ENCODE measurements at places on chromosomes 13 and 19.
A peak's percentile ranks its signal among the peaks of the same experiment; 100 is the strongest.

GRCh38 chr19:45999653-46000121 lies 4.4 kb downstream of the CCDC61 start:
- peak; percentile 64 for DNase-seq

DNA sequence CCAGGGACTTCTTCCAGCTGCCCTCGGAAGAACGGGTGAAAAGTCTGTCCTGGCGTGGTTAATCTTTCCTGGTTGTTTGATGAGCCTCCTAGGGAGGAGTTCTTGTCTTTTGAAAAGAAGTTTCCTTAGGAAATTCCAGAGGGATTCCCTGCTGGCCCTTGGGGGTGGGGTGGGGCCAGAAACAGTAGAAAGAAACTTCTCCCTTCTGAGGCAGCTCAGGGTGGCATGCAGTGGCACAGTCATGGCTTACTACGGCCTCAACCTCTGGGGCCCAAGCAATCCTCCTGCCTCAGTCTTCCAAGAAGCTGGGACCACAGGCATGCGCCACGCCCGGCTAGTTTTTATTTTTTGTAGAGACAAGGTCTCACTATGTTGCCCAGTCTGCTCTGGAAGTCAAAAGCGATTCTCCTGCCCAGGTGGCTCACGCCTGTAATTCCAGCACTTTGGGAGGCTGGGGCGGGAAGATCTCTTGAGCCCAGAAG lies 1.5 kb downstream of the ZNF101 start:
- peak; percentile 26 for DNase-seq

DNA sequence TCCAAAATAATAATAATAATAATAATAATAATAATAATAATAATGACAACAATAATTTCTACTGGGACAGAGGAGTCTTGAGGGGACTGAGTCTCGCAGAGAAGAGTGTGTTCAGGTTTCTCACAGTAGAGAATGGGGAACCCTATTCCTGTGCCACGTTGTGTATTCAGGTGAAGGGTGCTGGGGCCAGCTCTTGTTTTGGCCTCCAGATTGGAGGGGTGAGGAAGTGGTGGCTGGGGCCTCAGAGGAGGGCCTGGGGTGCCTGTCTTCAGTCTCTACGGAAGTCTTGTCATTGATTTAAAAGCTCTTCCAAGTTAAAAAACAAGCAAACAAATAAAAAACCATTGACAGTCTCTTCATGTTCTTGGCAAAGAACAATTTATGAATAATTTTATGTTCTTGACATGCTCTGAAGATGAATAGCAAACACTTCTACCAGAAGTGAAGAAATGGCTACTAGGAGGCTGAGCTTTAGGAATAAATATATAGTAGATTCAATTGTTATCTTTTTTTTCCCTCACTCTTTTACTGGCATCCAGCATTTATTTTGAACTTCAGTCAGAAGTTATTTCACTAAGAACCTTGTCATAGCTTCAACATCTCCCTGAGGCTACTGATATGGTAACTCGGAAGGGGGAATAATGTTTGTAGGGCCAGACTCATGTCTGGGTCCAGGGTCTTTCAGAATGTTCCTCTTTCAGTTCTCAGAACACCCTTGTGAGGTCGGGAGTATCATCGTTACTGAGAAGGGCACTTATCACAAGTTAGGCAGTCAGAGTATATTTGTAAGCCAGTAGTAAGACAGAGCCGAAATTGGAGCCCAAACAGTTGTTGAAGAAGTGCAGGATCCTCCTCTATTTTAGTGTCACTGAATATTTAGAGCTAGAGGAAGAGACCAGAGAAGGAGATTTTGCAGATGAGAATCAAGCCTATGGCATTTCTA lies 13.1 kb downstream of the LRCH1 start:
- DNase-seq: no peak

GRCh38 chr19:38711726-38712153 lies 32.5 kb downstream of the CAPN12 start:
- DNase-seq: no peak

DNA sequence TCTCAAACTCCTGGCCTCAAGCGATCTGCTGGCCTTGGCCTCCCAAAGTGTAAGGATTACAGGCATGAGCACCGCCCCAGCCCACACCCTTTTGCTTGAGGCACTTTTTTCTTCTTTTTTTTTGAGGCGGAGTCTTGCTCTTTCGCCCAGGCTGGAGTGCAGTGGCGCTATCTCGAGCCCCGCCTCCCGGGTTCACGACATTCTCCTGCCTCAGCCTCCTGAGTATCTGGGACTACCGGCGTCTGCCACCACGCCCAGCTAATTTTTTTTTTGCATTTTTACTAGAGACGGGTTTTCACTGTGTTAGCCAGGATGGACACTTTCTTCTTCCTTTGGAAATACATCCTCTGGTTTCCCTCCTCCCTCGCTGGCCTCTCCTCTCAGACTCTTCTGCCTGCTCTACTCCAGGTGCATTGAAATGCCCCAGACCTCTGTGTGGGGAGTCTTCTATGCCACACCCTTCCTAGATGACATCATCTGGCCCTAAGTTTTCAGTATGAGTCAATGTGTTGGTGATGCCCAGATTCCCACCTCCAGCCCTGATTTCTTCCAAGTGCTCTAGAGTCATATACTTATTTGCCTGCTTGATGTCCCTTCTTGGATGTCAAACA lies 20.7 kb upstream of the TPT1 start:
- DNase-seq: no peak

- no peak for DNase-seq
Observed at GRCh38 chr13:72186730-72187422, 319.9 kb upstream of the DACH1 start.

DNA sequence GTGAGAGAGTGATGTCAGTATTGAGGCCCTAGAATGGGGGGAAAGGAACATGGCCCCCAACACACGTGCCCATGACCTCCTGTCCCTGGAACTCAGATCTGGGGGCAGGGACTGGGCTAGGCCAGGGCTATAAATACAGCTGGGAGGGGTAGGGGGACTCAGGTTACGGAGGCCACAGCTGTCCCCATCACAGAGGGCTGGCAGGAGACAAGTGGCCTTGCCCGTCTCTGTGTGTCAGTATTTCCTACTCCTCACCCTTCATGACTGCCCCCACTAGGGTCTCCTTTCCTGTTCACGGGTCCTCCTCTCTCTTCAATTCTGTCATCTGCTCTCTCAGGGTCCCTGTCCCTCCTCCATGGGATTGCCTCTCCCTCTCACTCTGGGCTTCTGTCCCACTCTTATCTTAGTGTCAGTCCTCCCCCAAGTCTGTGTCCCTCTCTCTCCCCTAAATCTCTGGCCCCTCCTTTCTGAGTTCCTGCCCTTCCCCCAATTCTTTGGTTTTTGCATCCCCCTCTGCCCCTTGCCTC lies 687 bp upstream of the HRC start:
- no peak for DNase-seq

DNA sequence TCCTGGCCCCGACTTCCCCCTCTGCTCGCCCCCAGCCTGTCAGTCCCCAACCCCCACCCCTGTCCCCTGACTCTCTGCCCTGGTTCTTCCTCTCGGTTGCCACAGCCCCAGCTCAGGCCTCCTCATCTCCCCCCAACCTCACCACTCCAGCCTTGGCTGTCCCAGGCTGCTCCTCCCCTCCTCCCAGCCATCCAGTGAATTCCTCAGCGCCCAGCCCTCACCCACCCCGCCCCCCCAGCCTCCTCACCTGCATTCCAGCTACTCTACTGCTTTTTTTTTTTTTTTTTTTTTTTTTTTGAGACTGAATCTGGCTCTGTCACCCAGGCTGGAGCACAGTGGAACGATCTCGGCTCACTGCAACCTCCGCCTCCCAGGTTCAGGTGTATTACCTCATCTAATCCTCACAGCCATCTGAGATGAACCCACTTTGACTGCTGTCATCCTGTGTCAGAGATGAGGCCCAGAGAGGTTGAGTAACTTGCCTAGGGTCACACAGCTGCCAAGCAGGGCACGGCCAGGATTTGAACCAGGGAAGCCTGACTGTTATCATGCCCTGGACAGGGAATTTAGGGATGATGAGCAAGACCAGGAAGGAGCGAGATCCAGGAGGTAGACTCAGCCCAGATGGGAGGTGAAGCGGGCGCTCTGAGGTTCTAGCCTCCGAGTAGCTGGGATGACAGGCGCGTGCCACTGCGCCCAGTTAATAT lies 2.6 kb downstream of the SULT2B1 start:
- DNase-seq: peak; percentile 86

DNA sequence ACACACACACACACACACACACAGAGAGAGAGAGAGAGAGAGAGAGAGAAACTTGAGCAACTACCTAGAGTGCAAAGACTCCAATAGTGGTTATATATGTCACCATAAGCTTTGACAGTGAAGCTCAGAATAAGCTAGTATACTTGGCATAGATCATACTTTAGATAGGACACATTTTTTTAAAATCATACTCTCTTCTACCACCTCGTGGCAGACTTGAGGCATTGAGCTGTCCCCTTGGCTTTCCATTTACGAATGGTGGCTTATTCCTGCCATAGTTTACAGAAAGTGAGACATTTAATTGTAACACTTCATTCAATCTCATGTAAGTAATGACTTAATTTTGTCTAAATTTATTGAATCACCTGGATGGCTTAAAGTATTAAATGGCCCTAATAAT lies 108.2 kb downstream of the EDNRB start:
- peak; percentile 31 for DNase-seq

DNA sequence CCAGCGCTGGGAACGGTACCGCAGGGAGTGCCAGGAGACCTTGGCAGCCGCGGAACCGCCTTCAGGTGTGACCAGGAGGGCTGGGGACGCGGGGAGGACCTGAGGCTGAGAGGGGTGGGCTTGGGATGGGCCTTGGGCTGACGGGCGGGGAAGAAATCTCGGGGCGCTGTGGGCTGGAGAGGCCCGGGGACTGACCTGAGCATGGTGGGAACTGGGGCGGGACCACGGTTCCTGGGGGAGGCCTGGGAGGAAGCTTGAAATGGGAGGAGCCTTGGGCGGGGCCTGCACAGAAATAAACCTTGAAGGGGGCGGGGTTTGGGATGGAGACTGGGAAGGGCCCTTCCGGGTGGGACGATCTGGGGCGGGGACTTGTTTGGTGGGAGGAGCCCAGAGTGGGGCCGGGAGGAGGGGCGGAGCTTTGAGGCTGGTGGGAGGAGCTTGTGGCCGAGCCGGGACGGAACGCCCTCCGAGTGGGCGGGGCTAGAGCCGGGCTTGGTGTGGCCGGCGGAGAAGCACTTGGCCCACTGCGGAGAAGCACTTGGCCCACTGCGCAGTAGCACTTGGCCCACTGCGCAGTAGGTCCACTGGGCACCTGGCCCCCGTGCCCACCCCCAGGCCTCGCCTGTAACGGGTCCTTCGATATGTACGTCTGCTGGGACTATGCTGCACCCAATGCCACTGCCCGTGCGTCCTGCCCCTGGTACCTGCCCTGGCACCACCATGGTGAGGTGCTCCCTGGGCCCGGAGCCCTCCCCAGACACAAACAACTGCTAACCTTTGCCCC lies 2.8 kb downstream of the GIPR start:
- peak; percentile 96 for DNase-seq

All from iPS-NIHi11 (cell line).